ENCODE measurements at places on chromosomes 12 and 14.
A peak's percentile ranks its signal among the peaks of the same experiment; 100 is the strongest.

GRCh38 chr12:121801595-121802484, 2.0 kb upstream of the SETD1B start:
- DNase-seq: peak; percentile 8

GRCh38 chr12:122121745-122122144, 43.2 kb downstream of the MLXIP start:
- no peak for DNase-seq

DNA sequence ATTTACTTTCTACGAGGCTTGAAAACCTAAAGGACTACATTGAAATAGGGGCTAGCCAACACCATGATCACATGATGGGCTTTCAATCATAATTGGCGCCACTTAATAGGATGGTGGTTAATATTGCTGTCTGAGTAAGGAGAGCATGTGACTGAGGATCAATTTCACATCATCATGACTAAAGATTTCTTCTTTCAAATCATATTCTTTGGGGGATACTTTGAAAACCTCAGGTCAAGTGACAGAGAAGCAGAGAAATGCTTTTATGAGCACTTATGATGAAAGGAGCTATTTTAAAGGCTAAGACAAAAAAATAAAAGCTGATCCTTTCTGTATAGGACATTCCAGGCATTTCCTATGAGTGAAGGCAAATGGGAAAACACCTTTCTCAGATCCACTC, 42.9 kb upstream of the KRAS start:
- DNase-seq: no peak

DNA sequence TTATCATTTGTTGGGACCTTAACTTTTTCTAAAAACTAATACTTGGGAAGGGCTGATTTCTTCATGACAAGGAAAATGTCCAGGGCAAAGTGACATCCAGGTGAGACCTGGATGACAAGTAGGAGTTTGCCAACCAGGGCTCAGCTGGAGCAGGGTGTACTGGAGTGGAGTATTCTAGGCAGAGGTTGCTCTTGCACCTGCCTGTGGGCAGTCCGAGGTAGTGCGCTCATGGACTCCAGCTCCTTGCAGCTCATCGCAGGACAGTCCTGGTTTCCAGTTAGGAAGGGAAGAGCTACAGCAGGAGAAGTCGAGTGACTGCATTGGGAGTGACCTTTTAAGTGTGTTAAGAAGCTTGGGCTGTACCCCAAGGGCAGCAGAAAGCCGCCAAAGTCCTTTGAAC, 175.9 kb downstream of the PELI2 start:
- no peak for DNase-seq

DNA sequence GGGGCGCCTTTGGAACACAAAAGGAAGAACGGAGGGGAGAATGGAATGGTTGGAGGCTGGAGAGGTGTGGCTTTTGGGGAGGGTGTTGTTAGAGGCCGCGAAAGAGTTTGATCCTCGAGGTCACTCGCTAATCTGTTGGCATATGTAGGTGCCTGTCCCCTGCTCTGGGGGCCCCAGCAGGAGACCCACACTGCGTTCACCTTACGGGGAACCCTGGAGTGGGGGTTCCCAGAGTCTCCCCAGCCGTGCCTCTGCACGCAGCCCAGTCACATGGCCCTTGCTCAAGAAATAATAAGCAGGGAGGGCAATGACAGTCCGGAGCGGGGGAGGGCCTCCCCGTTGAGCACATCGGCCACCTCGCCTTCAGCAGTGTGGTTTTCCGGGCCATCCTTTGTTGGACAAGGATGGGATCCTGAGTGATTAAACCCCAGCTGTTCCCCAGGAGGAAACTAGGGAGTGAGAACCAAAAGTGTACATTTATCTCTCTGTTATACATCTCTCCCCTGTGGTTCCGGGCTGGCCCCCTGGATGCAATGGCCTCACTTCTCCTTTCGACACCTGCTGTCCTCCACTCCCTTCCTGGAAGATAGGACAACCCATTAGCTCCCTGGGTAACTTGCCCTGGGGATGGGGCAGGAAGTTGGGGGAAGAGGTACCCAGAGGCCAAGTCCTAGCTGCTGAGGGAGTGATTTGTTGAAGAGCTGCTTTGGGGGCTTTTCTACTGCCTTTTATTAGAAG, 1.3 kb downstream of the PLEKHG3 start:
- DNase-seq: peak; percentile 60

- DNase-seq: no peak
These were observed 50.9 kb downstream of the RIN3 start for GRCh38 chr14:92564344-92565039.

DNA sequence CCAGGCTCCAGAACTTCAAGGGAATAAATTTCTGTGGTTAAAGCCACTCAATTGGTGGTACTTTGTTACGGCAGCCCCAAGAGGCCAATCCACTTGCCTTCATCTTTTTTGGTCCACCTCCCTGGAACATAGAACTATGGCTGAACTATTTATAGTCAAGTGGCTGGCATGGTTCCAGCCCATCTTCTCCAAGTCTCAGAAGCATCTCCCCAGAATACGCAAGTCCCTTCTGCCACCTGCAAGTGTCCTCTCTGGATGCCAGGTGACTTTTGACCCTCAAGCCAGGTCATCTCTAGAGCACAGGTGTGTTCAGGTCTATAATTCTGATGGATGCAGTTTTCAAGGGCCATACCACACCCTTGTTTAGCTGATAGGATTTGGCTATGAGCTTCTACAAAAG, 371.5 kb downstream of the AACS start:
- no peak for DNase-seq

- DNase-seq: peak; percentile 85
These were observed 4.7 kb downstream of the TNFRSF1A start for GRCh38 chr12:6336889-6337853.

- no peak for DNase-seq
These were observed 420.5 kb downstream of the TMEM132D start for GRCh38 chr12:129483111-129483893.

DNA sequence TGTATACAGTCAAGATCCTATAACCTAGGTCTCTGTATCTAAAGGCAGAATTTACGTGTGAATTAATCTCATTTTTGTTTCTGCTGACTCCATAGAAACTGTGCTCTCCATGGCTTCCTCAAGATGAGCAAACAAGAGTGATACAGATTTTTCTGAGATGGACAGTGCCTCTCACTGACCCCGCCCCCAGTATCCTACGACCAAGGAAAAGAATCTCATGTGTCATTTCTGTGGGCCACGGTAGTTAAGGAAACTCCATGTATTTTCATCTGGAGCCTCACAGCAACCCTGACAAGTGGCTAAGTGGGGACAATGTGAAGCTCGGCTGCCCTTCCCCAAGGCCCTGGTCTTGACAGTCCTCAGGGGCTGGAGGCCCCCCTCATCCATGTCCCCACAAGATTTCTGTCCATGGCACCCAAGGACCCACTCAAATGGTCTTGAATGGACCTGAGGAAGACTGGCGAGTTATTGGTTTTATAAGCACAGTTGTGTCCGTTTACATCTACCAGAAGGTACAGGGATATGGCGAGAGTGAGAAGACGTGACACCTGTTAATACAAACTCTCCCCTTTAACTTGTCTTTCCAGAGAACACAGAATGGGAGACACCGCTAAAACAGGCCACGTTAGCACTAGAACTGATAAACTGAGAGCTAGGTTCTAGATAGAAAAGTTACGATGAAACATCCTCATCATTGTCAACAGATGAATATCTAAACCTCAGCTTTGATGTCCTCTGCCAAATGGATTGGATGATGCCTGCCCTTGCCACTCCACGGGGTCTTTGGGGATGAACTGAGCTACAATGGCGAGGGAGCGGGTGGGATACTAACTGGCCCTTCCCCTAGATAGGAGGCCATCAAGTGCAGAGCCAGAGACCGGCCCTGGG, 108.4 kb upstream of the EGLN3 start:
- no peak for DNase-seq

GRCh38 chr12:65526311-65526710, 247.8 kb downstream of the MSRB3 start:
- no peak for DNase-seq

GRCh38 chr12:99386907-99387306, 260.6 kb upstream of the GARIN6 start:
- DNase-seq: no peak

- DNase-seq: no peak
These were observed 153.1 kb downstream of the TMEM117 start for GRCh38 chr12:43988838-43989560.

DNA sequence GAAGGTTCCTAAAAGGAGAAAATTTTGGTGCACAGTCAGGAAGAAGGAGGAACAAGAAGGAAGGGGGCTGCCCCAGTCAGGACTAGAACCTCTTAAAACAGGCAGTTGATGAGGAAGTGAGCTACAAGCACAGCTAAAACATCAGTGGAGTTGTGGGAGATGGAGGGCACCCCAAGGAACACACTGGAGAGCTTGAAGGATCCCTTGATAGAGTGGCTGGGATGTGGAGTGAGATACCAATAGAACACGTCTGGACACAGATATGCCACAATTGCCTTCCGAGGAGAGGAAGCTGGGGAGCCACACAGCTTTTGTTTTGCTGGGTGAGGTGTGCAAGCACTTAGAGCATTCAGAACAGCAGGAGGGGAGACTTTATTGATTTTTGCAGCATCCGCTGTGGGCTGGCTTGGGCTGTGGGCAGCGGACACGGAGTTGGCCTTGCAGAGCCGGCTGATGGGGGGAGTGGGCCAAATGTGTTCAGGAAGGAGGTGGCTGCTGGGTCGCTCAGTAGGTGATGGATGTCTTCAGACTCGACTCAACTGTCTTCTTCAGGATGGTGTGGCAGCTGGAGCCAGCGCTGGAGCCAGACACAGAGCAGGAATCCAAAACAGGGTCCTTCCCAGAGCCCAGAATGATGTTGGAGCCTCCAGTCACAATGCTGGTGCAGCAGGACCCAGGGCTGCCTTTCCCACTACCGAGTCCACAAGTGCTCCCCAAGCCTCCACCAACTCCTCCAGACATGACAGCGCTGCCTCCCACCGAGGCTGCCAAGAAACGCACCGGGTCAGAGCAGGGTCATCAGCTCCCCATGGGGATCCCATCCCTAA, 4.7 kb upstream of the KRT79 start:
- DNase-seq: no peak

DNA sequence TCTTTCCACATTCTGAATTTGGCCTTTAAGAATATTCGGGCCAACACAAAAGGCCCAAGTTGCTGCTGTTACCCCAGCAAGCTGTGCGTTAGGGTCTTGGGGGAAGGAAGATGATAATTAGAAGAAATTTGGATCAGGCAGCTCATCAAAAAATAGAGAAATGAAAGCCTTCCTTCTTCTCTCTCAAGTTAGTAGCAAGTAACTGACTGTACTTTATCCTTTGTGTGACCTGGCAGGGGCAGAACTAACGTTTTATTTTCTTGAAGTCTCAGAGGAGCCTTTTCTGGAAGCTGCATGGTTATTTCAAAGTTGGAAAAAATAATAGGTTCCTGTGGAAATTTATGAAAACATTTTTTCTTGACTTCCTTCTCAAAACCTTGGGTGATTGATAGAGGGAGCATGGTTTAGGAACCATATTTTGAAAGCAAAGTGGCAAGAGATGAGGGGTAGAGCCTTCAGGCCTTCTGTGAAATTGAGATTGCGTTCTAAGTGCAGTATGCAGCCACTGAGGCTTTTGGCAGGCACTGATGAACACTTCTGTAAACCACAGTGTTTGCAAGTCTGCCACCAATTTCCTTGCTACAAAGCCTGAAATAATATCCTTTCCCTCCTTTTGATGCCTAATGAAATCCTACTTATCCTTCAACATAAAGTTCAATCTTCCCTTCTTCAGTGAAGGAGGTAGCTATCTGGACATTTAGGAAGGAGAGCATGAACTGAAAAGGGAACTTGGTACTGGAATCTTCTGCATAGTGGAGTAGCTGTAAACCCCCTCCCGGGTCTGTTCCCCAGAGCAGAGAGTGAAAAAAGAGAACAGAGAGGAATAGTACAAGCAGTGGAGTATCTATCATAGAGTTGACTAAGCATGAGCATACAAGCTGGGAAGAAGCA, 123.2 kb downstream of the FGD4 start:
- DNase-seq: peak; percentile 76

- no peak for DNase-seq
These were observed 80.8 kb downstream of the BHLHE41 start for GRCh38 chr12:26044007-26044394.

GRCh38 chr14:61861320-61861865, 99.2 kb downstream of the SNAPC1 start:
- DNase-seq: no peak

DNA sequence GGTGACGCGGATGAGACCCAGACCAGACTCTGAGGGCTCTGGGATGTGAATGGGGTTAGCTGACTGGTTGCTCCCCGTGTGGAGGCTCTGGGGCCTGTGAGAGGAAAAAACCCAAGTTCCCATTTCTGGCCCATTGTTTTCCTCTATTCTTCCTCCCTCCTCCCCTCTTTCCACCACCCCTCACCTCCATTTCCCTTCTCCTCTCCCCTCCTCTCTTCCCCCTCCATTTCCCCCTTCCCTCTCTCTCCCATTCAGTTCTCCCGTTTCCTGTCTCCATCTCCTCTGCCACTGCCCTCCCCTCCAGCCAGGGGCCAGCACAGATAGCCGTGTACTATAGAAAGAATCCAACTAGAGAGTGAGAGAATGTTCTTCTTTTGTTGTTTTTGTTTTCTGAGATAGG, 12.6 kb upstream of the PRPH start:
- DNase-seq: no peak

DNA sequence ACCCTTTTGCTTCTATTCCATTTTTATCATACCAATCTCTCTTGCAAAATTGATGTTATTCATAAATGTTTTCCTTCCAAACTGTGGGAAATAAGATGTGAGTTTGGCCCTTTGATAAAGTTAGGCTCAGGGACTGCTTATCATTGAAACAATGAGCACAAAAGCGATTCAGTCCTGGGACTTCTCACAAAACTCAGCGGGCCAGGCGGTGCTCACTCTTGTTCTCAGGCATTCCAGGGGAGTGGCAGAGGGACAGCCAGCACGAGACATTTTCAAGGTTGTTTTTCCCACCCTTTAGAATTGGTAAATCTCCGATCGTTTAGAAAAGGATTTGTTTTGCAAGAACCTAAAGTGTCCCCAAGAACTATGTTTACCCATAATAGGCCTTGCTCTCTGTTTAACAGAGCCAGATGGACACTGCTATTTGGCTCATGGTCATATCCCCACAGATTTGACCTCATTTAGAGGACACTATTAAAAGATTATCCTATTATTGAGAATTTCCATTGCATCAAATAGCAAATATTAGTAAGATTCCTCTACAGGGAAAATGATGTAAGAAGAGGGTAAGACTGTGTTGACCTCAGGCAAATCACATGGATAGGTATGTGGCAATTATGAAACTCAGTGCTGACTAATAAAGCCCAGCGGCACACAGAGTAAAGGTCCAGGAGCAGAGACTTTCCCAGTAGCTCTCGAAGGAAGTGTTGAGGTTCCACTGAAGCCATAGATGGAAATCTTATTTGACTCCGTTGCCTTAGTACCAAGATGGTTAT, 102.7 kb upstream of the USP44 start:
- no peak for DNase-seq

DNA sequence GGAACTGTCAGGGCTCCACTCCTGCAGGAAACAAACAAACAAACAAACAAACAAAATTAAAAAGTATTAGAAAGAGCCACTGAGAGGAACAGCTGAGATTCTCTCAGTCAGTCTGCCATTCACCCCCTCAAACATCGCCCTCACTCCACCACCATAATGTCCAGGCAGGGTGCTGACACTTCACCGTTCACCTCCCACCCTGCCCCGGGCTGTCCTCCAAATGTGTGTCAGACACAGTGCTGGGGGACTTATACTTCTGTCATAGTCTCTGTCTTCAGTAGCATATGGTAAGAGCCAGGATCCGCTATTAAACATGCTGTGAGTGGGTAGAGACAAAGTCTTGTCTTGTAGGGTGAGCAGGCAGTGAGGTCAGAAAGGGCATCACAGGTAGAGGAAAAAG, 28.3 kb downstream of the KRT18 start:
- no peak for DNase-seq

Data from GF-D8 (cell line).